Neural crest cell (in vitro differentiated cells): ENCODE measurements at places on chromosomes 1 and 21. TPM values are rescaled to one million over a fixed set of nuclear protein-coding genes. Genes with fewer than 3 reads are reported as not detected.

DNA sequence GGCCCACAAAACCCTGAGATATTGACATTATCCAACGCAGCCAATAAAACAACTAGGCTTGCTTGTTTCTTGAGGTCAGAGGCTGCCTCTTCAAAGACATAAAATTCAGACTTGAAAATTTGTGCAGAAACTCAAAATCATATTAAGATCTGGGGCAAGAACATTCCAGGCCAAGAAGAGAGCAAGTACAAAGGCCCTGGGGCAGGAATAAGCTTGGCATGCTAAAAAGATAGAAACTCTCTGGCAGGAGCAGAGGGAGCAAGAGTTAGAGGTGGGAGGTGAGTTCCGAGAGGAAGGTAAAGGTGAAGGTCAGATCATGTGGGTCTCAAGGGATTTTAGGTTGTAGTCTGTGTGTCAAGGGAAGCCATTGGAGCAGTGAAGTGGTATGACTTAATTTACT lies 8.8 kb upstream of the IGSF3 start:
- no peaks in the 10 kb centered on the region for H3K36me3 ChIP-seq
- peaks cover 8% of the 10 kb centered on the region for H3K27me3 ChIP-seq
- peaks cover 16% of the 10 kb centered on the region for H3K4me1 ChIP-seq
- H3K27ac ChIP-seq, result no peak overlapping the region

DNA sequence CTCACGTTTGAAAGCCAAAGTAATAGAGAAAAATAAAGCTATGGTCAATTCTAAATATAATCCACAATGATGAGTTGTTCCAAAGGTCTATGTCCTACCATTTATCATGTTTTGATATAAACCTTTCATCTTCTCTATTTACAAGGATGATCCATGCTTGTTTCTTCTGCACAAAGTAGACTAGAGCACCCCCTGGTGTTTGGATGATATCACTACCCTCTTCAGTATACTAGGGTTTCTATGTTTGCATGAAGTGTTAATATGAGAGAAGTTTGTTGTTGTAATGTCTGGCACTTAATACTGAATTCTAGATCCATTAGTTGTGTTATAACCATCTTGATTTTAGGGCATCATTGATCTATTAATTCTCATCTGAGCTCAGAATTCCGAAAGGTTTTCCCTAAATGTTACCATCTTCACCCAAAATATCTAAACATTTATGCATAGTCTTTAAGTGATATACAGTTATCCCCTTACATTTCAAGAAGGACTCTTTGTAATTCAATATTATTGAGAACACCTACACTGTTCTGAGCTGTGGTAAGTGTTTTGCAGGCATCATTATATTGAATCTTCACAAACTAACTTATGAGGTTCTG lies 21.1 kb downstream of the CLDN8 start:
- H3K27me3 ChIP-seq, result peaks cover 7% of the 10 kb centered on the region
- peak; percentile 27 for DNase-seq
- H3K36me3 ChIP-seq, result no peaks in the 10 kb centered on the region
- H3K4me1 ChIP-seq, result no peaks in the 10 kb centered on the region
- no peak overlapping the region for H3K27ac ChIP-seq

DNA sequence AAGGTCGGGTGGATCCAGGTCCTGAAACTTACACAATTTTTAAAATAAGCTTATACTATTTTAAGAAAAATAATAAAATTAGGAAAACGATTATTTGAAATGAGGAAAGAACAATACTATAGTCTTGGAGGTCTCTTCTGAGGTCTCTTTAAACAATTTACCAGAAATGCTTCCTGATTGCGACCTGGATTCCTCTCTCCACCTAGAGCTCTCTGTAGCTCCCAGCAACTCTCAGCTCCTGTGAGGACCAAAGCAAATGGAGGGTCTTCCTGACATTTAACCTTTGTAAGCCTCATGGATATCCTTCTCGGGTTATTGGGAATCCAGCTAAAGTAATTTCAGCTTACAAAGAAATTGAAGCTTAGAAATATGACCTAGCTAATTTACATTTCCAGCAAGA lies 886 bp downstream of the BTBD8 start:
- no peak overlapping the region for H3K27ac ChIP-seq
- H3K4me3 ChIP-seq, result peak overlapping the region; percentile 98
- peaks cover 16% of the 10 kb centered on the region for H3K36me3 ChIP-seq
- H3K27me3 ChIP-seq, result no peaks in the 10 kb centered on the region
- peaks cover 6% of the 10 kb centered on the region for H3K4me1 ChIP-seq

DNA sequence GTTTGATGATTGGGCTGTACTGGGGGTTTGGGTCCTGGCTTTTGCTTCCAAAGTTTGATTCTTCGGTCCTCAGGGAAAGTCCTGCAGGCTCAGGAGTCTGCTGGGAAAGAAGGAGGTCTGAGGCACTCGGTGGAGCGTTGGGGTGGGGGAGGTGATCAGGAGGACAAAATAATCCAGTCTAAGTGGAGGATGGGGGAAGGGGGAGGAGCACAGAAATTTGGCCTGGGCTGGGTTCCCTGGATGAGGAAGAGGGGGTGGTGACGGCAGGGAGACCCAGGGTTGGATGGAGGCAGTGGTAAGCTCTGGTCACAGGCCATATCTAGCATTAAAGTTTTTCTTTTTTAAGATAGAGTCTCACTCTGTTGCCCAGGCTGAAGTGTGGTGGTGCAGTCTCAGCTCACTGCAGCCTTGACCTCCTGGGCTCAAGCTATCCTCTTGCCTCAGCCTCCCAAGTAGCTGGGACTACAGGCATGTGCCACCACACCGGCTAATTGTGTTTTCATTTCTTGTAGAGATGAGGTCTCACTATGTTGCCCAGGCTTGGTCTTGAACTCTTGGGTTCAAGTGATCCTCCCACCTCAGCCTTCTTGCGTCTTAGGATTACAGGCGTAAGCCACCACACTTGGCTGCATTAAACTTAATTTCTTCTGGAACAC lies 6.8 kb downstream of the SH2D2A start:
- peak overlapping the region; percentile 36 for H3K27ac ChIP-seq
- peaks cover 27% of the 10 kb centered on the region for H3K27me3 ChIP-seq
- no peak for DNase-seq
- peaks cover 11% of the 10 kb centered on the region for H3K4me1 ChIP-seq
- no peak overlapping the region for H3K4me3 ChIP-seq
- no peaks in the 10 kb centered on the region for H3K36me3 ChIP-seq

DNA sequence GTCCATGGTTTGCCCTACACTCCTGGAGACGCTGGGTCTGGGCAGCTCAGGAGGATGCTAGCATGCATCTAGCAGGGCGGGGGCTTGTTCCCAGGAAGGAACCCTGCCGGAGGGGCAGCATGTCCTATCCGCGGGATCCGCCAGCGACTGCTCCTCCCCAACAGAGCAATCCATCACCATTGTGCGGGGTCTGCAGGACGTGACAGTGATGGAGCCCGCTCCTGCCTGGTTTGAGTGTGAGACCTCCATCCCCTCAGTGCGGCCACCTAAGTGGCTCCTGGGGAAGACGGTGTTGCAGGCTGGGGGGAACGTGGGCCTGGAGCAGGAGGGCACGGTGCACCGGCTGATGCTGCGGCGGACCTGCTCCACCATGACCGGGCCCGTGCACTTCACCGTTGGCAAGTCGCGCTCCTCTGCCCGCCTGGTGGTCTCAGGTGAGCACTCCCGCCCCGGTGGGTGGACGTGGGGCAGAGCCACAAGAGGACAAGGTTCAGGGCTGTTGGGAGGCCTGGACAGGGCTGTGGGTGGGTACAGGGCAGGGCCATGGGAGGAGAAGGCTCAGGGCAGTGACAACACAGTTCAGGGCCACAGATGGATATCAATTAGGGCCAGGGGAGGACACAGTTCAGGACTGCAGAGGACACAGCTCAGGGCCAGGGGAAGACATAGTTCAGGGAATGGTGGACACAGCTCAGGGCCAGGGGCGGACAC lies 71.3 kb downstream of the OBSCN start:
- no peaks in the 10 kb centered on the region for H3K4me1 ChIP-seq
- DNase-seq, result no peak
- H3K27me3 ChIP-seq, result no peaks in the 10 kb centered on the region
- H3K4me3 ChIP-seq, result no peak overlapping the region

RPTN gene
- total RNA-seq, result not detected in 2 replicates

PCAT6 gene
- 4.5 and 5.7 TPM in 2 replicates for total RNA-seq
